ENCODE measurements at places on chromosomes 2 and 18.

DNA sequence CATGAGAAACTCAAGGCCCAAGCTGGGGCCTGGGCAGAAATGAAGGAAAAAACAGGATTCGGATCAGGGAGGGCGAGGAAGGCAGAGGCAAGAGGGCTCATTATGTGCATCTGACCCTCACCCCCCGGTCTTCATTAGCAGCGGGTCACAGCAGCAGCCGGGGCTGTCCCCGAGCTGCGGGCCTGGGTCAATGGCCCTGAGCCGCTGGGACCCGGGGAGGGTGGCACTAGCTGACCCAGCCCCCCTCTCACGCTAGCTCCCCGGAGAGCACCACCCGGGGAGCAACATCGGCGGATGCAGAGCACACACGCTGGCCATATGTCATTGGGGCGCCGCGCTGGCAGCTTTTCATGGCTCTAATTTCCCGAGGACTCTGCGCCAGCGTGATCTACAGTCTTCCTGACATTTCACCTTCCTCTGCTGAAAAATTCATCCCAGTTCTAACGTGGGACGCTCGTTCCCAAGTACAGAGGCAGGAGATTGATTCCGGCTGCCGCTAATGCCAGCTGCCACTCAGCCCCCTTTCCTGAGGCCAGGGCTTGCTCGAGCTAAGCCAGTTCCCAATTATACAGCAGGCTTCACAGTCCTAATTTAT, 63.7 kb downstream of the EIPR1 start:
- DNase-seq: no peak

DNA sequence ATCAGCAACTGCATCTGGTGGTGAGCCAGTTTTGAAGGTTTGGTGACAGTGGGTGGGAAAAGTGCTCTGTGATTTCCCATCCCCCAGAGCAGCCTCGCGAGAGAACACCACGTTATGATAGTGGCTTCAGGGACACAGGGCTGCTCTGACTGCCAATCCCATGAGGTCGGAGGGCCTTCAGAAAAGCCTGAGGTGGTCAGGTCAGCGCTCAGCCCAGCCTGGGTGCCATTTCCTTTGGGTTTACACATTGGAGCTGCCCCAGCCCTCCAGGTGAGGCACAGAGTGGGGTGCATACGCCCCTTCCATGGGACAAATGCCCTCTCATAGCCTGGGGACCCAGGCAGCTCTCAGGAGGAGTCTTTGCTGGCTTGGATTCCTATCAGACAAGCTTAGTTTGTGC, 126.8 kb downstream of the KCTD1 start:
- no peak for DNase-seq

DNA sequence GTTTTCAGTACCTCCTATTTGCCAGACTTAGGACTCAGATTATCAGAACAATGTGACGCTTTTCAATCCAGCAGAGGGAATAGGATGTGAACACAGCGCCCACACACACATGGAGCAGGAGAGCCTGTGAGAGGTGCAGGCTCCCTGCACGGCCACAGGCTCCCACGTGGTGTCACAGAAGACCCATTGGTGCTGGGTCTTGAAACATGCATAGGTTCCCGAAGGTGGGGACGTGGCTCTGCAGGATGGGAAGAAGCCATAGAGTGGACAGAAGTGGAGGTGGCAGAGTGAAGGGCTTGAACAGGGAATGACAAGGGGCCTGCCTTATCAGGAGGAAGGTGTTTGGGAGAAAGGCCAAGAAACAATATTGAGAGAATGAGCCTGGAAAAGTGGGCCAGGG, 78.5 kb upstream of the BCL2L11 start:
- no peak for DNase-seq

GRCh38 chr2:239197146-239197545, 203.7 kb downstream of the HDAC4 start:
- DNase-seq: no peak

GRCh38 chr18:56975276-56975675, 171.6 kb upstream of the BOD1L2 start:
- no peak for DNase-seq

GRCh38 chr2:158519481-158519880, 62.7 kb downstream of the PKP4 start:
- DNase-seq: no peak

DNA sequence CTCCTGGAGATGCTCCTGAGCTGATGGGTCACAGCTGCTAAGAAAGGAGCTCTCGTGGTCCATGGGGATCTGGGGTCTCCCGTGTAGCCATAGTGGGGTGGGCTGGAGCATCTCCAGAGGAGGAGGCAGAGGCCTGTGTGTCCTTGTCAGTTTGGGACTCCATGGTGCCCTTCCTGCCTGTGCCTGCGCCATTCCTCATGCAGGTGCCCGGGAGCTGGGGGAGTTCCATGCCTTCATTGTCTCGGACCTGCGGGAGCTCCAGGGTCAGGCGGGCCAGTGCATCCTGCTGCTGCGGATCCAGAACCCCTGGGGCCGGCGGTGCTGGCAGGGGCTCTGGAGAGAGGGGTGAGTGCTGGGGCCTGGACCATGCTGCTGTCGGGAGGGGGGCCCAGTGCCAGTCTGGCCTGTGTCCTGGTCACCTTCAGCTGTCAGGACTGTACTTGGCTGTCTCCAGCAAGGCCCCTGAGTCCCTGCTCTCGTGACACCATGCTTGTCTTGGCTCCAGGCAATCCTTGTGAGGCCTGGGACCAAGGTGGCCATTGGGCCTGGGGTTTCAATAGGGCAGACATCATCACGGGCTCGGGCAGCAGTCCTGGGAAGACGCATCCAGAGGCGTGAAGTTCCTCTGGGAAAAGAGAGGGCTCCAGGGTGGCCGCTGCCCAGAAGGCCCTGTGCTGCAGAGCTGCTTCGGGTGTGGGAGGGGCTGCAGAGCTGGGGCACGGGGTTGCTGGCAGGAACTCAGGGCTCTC, 7.3 kb downstream of the CAPN10 start:
- no peak for DNase-seq

GRCh38 chr2:43576981-43577892, 18.6 kb downstream of the THADA start:
- DNase-seq: no peak

DNA sequence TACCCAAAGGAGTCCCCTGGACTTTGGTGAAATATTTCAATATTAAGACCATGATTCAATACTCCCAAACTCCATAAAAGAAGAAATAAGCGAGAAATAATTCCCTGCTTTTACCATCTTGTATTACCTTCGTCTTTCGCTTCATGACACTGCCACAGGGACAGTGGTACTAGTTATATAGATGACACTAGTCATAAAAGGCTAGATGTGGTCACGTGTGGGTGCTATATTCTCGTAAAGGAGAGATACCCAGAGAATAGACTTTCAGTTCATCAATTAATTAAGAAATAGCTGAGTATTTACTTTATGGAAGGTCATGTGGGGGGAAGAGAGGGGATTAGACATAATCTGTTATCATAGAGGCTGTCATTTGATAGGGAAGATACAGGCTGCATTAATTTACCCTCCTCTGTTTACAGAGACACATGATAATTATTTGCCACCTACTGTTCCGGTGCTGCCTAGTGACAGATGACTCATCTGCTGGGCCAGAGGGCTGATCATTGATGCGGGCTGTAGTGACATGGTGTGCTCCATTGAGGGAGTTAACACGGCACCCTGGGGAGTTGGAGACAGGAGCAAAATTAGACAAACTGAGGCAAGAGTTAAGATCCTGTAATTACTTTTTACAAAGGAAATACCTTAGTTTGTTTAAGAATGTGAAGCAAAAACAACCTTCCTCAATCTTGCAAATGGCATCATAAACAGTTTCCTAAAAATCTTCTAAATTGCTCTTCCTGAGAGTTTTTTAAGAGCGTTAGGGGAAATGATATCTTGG, 78.2 kb upstream of the ITGB6 start:
- DNase-seq: no peak

DNA sequence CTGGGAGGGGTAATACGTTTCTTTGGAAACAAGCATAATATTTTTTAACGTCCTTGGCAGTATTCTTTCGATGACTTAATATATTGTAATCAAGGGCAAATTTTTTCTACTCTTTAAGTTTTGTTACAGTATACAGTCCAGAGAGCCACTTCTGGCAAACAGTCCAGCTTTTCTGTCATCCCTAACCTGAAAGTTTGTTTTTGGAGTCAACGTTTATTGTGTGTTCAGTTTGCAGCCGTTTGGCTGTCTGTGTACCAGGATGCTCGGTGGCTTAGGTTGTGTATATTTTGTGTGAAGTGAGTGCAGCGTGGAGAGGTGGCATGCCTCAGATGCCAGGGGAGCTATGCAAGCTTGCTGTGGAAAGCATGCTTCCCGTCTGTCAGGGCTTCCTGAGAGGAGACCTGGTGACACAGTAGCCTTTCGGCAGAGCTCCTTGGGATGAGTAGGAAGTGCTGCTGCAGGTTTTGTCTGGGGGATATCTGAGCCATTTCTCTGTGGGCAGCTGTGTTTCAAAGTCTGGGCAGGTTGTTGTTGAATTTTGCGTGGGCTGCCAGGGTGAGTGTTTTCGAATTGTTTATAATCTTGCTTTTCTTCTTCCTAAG, 14.7 kb downstream of the MAP3K20 start:
- no peak for DNase-seq

DNA sequence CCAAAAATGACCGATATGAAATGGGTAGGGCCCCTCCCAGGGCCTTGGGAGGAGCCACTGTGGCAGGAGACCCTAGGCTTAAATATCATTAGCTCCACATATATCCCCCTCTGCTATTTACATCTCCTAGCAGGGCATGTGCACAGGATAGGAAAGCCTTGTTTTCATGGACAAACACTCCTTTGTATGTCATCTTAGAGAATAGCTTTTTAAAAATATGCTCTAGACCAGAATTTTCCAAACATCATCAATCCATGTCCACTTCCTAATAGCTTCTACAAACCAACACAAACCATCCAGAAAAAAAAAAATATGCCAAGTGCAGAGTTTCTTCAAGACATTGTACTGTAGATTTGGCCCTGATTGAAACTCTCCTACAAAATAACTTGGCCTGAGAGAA, 10.8 kb downstream of the DAPL1 start:
- DNase-seq: no peak

DNA sequence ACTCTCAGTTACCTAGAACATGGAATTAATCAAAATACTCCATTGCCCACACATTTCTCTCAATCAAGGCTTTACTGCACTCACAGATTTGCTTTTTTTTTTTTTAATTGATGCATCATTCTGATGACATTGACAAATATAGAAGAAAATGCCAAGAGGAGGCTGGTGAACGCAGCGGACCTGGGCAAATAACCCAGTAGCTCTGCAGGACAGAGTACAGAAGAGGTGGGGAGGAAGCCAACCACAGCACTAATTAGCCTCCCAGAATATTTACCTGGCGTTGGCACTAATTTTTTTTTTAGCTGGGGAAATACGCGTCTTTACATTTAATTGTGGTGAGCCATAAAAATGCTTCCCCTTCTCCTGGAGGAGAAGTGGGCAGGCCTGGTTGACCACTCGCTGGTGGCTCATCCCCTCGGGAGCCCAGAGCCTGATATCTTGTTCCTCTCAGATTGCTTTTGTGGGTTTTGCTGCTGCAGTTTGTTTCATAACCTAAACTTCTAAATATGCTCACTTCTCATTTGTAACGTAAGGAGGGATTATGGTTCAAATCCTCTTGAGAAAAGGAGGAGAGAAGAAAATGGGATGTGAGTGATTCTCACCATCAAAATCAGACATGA, 165.8 kb upstream of the EPB41L3 start:
- no peak for DNase-seq

- no peak for DNase-seq
These were observed 176.3 kb downstream of the ANAPC1 start for GRCh38 chr2:111707700-111708099.
